ENCODE measurements at places on chromosomes 3 and 15. TPM values are rescaled to one million over a fixed set of nuclear protein-coding genes. Genes with fewer than 3 reads are reported as not detected.

CHRNA3 gene
- total RNA-seq: 0.19 TPM

HIGD2B gene
- not detected for total RNA-seq

CCDC39 gene
- total RNA-seq: 2.0 TPM

ARPP21 gene
- 230 TPM for total RNA-seq

All from dorsolateral prefrontal cortex (tissue), 122 donors.